ENCODE measurements at places on chromosomes 12 and 14.

GRCh38 chr14:101184572-101184971 lies 281.1 kb upstream of the RTL1 start:
- DNase-seq, result no peak

DNA sequence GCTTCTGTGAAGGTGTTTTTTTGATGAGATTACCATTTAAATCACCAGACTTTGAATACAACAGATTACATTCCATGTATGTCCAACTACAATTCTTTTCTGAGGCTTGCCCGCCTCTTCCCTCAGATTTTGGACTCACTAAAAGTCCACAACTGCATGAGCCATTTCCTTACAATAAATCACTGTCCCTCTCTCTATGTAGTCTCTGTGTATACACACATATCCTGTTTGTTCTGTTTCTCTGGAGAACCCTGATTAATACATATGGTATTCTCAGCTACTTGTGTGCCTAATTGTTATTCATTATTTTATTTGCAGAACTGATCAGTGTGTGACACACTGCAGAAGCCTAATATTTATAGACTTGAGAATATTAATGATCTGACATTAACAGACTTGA lies 2.4 kb upstream of the MIPOL1 start:
- DNase-seq, result peak; percentile 21

GRCh38 chr12:21223930-21224329 lies 92.9 kb downstream of the SLCO1B1 start:
- no peak for DNase-seq

- DNase-seq, result peak; percentile 59
Observed at GRCh38 chr14:50452979-50453705, 56.5 kb upstream of the CDKL1 start.

DNA sequence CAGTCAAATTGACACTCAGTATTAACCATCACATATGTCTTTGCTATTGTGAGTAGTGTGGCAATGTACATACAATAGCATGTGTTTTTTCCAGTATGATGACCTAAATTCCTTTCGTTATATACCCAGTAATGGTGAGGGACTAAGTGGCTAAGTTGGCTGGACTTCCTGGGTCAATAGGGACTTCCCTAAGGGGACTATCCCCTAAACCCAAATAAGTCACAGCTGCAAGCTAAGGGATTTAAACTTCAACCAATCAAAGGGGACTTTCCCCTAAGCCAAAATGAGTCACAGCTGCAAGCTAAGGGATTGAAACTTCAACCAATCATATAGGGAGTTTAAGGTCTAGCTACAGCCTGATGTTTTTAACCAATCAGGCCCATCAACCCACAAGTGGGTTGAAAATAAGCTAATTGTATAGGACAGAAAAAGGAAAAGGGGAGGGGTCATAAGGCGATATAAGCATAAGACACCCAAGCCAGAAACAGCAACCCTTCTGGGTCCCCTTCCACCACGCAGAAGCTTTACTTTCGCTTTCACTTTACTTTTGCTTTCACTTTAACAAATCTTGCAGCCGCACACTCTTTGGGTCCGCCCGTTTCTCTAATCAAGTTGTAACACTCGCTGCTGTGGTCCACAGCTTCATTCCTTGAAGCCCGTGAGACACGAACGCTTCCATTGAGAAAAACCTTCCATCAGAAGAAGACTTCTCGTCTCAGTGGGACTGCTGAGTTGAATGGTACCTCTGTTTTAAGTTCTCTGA lies 404.4 kb downstream of the FLRT2 start:
- no peak for DNase-seq

DNA sequence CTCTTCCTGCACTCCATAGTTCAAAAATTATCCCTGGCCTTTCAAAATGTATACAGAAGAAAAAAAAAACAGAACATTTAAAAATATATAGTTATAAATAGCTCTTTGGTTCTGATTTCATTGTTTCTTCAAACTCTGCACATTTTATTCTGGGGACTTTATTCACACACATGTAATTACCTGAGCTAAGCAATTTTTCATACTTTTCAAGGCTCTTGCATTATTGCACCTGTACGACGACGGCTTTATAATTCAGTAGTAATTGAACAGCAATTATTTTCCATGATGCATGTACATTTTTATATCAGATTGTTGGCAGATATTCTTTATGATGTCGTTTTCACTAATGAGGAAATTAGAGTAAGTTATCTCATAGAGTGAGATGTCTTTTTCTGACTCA lies 13.5 kb upstream of the SLC15A5 start:
- DNase-seq, result no peak

DNA sequence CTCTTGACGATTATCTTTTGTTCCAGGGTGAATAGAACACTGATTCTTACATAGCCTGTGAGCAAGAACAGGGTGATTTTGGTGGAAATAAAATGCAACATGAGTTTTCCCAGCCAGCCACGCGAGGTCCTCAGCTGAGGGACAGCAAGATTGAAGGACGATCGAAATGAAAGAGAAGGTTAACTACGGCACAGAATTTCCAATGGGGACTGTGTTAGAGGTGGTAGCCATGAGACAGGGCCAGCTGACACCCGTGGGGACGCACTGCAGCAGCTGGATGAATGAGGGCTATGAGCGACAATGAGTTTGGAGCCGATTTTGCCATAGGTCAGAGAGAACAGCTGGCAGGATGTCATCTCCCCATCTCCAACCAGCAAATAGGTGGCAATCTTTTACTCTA lies 243.4 kb upstream of the PELI2 start:
- DNase-seq, result no peak

GRCh38 chr14:69696204-69696527 lies 70.8 kb upstream of the SRSF5 start:
- DNase-seq, result no peak

DNA sequence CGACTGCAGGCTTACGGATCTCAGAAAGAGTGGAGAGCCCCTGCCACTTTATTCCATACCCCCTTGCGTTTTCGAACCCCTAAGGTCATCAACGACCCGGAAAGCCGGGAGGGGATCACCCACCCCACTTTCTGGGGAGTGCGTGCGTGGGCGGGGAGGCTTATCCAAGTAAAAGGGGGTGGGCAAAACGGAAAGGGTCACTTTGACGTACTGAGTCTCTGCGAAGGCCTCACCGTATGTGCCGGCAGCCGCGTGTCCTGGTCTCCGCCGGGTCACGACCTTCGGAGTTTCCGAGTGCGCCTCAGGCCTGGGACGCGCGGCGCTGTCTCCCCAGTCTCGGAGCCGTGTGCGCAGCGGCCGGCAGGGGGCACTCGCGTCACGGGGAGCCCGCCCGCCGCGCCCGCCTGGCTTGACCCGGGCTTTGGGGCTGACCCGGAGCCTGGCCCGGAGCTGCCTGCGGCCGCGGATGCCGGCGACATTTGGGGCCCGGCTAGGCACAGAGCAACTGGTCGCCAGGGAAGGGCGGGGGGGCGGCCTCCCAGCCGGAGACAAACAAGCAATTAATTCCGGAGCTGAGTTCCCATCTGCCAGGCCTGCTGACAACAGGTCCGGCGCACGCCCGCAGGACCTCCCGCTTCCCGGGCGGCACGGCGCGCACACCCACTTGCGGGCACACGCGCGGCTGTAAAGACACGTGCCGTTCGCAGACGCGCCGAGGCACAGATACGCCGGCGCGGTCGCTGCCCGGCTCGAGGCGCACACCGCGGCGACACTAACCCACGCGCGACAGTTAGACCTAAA lies 890 bp upstream of the KIF26A start:
- no peak for DNase-seq

DNA sequence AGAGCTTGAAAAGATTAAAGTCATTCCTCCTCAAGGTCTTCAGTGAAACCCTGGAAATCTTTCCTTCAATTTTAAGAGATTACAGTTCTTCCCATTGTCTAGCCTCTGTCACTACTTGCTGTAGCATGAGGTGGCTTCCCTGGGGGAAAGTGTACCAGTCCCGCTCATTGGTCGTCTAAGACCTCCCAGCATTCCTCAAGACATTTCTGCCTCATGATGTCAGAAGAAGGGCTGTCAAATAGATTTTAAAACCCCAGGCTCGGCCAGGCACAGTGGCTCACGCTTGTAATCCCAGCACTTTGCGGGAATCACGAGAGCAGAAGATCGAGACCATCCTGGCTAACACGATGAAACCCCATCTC lies 46.7 kb downstream of the SMUG1 start:
- no peak for DNase-seq

DNA sequence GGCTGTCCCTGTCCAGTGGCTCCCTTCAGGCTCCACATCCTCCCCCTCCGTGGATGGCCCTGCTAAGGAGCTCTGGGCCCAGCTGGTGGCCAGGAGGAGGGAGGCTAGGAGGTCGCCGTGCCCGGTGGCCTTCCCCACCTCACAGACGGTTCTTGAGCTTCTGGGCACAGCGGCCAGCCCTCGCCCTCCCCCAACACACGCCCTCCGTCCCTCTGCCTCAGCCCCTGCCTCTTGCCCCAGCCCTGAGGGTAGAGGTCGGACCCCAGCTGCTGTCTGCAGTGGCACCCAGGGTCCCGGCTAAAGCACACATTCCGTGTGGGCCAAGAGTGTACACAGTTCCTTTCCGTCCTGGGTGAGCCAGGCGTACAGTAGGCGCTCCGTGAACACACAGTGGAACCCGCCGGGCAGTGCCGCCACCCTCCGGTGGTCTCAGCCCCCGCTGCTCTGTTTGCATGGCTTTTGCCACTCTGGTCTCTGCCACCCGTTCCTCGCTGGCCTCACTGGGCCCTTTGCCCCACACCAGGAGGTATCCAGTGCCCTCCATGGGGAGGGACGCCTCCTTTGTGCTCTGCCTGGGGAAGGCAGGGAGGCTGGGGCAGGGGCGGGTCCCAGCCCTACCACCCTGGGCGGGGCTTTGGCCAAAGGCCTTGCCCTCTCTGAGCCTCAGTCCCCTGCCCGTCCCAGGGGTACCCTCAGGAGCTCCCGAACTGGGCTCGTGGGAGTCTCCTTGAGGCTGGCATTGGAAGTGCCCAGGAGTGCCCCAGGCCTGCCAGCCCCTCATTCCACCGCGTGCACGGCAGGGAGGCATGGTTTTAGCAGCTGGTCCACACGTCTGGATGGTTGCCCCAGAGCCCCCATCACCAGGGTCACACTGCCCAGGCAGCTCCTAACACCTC lies 13.0 kb downstream of the TRMT61A start:
- DNase-seq, result no peak

All from AG04450 (cell line).